ENCODE measurements at places on chromosomes 3 and 15.

GRCh38 chr3:139937674-139938279 lies 2.8 kb downstream of the CLSTN2 start:
- DNase-seq = no peak

GRCh38 chr3:108035751-108036150 lies 55.1 kb downstream of the CD47 start:
- DNase-seq = no peak

- no peak for DNase-seq
These were observed 24.3 kb downstream of the LRRC2 start for GRCh38 chr3:46541835-46542234.

- DNase-seq = no peak
These were observed 344 bp downstream of the LINS1 start for GRCh38 chr15:100601617-100602063.

DNA sequence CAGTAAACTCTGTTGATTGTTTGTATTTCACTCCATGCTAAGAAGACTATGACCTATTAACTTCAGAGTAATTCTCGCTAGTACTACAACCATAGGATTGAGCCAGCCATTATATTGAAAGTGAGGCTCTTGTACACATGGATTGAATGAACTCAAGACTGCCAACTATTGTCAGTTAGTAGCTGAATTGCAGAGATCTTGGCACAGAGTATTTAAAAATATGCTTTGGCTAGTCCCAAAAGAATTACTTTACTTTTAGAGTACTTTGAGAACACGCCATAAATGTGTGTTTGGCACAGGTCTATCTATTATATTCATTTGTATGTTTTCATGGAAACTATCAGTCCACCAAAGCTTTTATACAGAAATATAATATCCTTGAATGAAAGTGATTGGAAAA lies 226.7 kb upstream of the DCBLD2 start:
- DNase-seq = no peak

- DNase-seq = no peak
These were observed 27.9 kb upstream of the TBC1D21 start for GRCh38 chr15:73845507-73845906.

DNA sequence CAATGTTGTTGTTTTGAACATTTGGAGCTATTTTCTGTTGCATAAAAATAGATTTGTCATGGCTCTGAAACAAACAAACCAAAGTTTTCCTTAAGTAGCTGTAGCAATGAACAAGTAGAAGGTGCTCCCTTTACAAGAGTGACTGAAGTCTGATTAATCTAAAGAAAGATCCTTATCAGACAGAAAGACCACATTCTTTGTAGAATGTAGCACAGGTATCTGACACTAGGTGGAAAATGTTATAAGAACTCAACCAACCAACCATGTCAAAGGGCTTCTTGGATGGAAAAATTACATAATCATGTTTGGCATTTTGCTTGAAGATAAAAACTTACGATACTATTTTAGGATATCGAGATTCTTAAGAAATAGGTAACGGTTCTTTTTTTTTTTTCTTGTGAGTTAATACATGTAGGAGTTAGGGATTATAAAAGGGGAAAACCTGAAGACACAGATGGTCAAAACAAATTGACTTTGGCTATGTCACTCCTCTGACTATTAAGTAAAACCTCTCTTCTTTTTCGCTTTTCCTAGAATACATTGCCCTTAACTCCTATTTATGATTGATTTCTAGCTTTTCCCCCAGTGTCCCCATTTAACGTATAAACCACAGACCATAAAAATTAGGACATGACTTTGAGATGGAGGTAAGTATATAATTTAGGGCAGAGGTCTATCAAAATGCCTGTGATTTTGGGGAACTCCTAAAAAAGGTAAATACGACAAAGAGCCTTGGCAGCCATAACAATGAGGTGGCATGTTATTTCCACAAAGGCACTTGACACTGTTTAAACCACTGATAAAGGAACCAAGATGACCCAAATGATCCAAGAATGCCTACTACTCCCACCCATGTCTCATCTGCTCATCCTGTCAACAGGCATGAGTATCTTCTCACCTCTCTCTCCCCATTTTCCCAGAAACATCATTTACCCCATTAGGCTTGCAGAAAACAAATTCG lies 72.0 kb downstream of the CCR4 start:
- no peak for DNase-seq

- DNase-seq = no peak
These were observed 652.6 kb downstream of the FHIT start for GRCh38 chr3:60598671-60599070.

- DNase-seq = peak; percentile 35
These were observed 40.4 kb upstream of the SLC41A3 start for GRCh38 chr3:126124148-126124868.

- DNase-seq = no peak
These were observed 7.4 kb downstream of the TLR9 start for GRCh38 chr3:52218026-52218425.

DNA sequence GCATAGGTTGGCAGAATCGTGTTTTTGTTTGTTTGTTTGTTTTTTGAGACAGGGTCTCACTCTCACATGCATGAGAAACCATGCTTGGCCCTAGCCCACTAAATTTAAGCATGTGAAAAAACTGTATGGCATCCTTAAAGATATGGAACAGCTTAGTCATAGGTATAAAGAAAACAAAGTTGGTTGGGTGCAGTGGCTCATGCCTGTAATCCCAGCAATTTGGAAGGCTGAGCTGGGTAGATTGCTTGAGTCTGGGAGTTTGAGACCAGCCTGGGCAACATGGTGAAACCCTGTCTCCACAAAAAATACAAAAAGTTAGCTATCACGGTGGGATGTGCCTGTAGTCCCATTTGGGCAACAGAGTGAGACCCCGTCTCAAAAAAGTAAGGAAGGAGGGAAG lies 25.2 kb downstream of the EXD1 start:
- DNase-seq = no peak

- no peak for DNase-seq
These were observed 144.1 kb downstream of the FEZF2 start for GRCh38 chr3:62229211-62229610.

DNA sequence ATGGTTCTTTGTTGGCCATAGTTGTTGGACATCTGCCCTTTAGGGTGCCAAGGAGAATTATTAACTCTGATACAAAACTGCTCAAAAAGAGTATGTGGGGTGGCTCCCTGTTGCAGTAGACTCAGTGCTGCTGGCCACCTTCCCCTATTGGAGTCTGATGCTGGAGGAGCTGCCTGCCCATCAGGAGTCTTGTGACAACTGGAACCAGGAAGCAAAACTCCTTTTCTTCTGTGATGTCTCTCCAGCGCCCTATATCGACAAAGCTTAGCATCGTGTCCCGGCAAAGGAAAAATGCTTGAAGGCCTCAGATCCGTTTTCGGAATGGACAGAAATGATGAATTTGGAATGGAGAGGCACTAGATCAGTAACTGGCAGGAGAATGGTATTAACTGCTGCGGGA lies 23.5 kb downstream of the PAK2 start:
- no peak for DNase-seq

DNA sequence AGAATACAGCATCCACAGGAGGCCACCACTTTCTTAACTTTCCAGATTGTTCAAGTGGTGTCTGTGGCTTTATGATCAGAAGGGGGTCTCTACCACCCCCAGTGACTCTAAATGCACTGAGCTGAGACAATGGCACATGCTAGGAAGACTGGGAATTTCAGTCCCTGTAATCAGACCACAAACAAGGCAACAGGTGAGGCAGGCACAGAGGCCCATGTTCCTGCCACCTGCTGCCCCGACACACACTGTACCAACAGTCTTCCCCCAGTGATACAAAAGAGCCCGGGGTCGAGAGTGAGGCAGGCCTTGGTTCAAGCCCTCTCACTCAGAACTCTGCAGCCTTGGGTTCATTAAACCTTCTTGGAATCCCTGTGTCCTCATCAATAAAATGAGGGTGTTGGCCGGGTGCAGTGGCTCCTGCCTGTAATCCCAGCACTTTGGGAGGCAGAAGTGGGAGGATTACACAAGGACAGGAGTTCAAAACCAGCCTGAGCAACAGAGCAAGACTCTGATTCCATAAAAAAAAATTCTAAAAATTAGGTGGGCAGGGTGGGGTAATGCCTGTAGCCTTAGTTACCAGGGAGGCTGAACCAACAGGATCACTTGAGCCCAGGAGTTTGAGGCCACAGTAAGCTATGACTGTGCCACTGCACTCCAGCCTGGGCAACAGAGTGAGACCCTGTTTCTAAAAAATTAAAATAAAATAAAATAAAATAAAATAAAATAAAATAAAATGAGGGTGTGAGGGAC lies 55.8 kb downstream of the ADCY5 start:
- DNase-seq = no peak

- DNase-seq = no peak
These were observed 42.2 kb downstream of the BHLHE40 start for GRCh38 chr3:5021116-5022092.

GRCh38 chr15:101060576-101061551 lies 141.7 kb downstream of the LRRK1 start:
- no peak for DNase-seq

DNA sequence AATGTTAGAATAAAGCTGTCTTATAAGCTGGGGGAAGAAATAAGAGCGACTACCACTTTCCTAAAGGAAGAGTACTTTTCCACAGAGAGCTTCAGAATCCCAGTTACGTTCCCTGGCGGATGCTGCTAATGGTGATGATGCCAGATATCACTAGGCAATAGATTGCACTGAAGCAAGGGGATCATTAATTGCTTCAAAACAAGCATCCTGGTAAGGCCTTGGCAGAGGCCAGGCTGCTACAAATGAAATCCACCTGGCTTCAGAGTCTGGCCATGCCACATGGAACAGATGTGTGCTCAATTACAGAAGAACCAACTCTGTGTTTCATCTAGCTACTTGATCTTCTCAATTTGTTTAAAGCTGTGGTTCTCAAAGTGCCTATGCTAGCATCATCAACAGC lies 129.2 kb upstream of the IL12A start:
- DNase-seq = no peak

DNA sequence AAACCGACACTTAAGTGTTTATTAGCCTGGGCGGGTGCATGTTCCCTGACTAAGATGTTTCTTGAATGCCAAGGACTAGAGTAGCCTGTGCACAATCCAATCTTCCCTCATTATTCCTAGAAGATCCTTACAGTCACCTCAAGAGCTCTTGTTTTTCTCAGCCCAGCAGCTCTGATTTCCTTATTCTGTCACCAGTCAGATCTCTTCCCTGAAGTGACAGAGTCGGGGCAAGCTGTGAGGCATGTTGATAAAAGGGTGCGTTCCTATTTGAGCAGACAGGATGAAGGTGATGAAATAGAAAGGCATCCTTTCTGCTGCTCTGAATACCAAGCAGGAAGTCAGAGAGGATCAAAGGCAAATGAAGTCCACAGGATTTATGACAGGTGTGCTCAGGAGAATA lies 125.6 kb upstream of the MCTP2 start:
- DNase-seq = no peak

DNA sequence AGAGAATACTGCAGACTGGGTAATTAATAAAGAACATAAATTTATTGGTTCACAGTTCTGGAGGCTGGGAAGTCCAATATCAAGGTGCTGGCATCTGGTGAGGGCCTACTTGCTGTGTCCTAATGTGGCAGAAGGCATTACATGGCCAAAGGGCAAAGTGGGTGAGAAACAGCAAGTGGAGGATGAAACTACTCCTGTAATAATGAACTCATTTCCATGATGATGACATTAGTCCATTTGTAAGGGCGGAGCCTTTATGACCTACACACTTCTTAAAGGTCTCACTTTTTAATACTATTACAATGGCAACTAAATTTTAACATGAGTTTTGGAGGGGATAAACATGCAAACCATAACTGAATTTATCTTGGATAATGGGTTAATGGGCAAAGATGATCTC lies 139.6 kb upstream of the SGO1 start:
- no peak for DNase-seq

GRCh38 chr15:58065445-58066041 lies at the start of gene ALDH1A2:
ALDH1A2 (minus strand) TSS chr15:58065711; CDS start chr15:58065650, 61 bp downstream.
- DNase-seq = no peak

DNA sequence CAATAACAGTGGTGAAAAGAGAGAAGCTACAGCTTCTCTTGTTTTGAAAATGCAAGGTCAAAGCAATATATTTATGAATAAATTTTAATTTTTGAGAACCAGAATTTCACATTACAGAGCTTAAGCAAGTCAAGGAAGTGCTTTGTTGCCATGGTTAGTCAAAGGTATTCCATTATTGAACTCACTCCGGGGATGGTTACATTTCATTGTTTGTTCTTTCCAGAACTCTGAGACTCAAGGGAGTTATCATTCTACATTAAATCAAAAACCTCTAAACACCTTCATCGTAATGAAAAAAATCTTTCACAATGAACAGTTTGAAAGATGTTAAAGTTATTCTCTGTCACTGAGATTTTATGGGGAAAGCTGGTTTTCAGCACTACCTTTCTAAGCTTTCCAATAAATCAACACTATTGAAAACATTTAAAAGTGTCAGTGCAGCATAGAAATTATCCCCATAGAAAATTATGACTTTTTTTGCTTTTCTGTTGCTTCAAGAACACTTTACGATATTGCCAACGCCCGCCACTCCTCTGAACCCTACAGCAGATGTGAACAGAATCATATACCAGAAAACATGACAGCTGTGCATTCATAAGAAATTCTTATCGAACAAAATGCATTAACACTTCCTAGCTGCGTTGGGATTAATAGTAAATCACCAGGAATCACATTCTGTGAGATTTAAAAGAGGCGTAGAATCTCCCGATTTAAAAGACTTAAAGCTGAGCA lies 83.0 kb downstream of the OTOL1 start:
- no peak for DNase-seq

GRCh38 chr15:70879401-70879800 lies 12.8 kb downstream of the THAP10 start:
- no peak for DNase-seq

DNA sequence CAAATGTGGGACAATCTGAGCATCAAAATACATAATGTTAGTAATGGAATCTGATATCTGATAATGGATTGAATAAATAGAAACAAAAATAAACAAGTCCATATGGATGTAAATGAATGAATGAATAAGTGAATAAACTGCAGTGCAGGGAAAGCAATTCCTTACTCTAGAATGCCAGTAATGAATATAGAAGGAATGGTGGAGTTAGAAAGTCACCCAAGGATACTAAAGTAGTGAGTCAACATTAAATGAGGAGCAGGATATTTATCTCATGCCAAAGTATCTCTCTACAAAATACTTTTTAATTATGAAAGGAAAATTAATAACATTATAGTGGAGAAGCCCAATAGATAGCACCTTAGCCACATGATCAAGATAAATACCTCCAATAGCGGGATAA lies 300.3 kb downstream of the FEZF2 start:
- DNase-seq = no peak

GRCh38 chr3:142586803-142587406 lies 8.4 kb upstream of the ATR start:
- no peak for DNase-seq

DNA sequence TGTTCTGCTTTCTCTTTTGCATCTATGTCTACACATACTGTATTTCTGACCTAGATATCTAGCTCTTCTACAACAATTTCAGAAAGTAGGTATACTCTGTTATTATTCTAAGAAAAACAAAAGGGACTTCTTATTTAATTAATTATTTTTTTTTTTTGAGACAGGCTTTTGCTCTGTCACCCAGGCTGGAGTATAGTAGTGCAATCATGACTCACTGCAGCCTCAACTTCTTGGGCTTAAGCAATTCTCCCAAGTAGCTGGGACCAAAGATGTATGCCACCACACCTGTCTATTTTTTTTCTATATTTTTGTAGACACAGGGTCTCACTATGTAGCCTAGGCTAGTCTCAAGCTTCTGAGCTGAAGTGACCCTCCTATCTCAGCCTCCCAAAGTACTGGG lies 130.6 kb downstream of the MBNL1 start:
- DNase-seq = no peak

GRCh38 chr3:45773072-45773471 lies 23.3 kb downstream of the SLC6A20 start:
- no peak for DNase-seq

- DNase-seq = no peak
These were observed 31.3 kb upstream of the BFSP2 start for GRCh38 chr3:133368371-133369067.

- peak; percentile 40 for DNase-seq
These were observed 55.2 kb downstream of the IQSEC1 start for GRCh38 chr3:13018043-13018451.

All from breast epithelium (tissue), 4 donors.